CD4-positive, alpha-beta T cell treated with Interleukin-17A for 1 hour (primary cell): ENCODE measurements at places on chromosomes 2 and 18.

- DNase-seq: no peak
Measured at GRCh38 chr18:59842947-59843346, 56.8 kb upstream of the PMAIP1 start.

GRCh38 chr2:239668042-239668441 lies 267.2 kb upstream of the HDAC4 start:
- no peak for DNase-seq

- DNase-seq: no peak
Measured at GRCh38 chr2:105954891-105955290, 210.2 kb downstream of the NCK2 start.

- no peak for DNase-seq
Measured at GRCh38 chr2:188784269-188784762, 189.9 kb upstream of the COL3A1 start.

GRCh38 chr18:36415625-36416024 lies 118.1 kb downstream of the FHOD3 start:
- no peak for DNase-seq

DNA sequence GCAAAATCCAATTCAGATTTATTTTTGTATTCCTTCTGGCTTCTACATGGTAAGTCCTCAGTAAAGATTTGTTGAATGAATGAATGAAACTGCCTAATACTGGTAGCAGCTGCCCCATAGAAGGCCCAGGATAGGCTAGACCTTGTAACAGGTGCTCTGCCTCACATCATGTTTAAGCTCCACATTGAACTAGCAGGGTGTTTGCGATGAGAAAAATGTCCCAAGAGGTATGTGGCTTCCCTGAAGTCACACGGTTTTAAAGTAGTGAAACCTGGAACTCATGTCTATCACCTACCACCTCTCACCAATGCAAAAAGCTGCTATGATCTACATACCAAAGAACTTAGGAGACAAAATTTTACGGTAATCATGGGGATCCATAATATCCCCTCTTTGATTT lies 765 bp upstream of the LHCGR start:
- DNase-seq: no peak

DNA sequence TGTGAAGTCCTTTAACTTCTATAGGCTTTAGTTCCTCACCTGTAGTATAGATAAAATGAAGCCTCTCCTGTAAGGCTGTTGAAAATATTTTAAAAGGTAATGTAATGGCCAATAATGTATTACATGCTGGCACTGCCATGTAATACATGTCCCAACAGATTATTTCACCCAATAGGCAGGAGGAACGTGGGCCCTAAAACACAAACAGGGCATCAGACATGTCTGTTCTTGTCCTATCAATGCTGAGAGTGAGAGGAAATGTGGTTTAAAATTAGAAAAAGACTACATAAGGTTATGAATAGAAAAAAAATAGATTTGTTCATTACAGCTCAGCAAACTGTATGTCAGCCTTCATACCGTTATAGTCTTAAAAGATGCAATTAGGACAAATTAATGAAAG lies 492.7 kb upstream of the DDX18 start:
- no peak for DNase-seq

DNA sequence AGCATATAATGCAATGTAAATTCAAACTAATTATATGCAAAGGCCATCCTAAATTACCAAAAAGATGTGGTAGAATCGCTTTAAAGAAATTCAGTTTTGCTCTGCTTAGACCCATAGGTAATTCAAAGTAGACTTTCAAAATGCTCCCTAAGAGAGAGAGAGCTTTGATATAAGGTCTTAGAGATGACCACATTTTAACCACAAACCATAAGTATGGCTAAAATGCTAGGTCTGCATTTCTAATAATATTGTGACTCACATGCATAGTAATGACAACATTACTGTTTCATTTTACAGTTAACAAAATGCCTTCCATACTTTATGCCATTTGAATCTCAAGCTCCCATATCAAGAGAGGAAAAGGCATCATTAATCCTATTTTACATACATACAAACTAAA lies 144.5 kb downstream of the RAD51AP2 start:
- DNase-seq: no peak

DNA sequence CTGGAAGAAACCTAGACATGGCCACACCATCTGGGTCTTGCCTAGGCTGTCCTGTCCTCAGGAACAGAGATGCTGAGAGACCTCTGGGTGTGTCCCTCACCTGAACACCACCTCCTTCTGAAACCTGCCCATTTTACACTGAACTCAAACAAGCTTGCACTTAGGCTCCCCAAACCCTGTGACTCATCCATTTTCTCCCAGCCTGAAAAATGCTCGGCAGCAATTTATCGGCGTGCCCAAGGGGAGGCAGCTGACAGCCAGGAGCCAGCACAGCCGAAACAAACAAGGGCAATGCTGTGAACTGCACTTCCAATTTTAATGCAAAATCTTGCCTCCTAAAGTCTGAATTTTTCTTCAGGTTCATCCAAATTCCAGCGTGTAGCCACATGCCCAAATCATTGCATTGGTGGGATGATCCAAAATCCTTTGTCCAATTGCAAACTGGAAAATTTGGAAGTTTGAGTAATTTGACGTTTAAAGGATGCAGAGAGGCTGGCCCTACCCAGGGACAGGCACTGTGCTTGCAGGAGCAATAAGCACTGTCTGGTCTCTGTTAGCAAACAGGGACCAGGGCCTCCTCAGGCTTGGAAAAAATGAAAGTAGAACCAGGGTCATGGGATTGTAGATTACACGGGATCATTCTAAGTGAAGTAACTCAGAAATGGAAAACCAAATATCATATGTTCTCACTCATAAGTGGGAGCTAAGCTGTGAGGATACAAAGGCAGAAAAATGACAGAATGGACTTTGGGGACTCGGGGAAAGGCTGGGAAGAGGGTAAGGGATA lies 67.7 kb downstream of the GALNT14 start:
- no peak for DNase-seq

- DNase-seq: no peak
Measured at GRCh38 chr2:145207884-145208283, 688.0 kb upstream of the ZEB2 start.

GRCh38 chr2:25664183-25664964 lies 9.0 kb downstream of the DTNB start:
- peak; percentile 21 for DNase-seq

GRCh38 chr2:109479804-109480203 lies 134.0 kb downstream of the SEPTIN10 start:
- DNase-seq: no peak

DNA sequence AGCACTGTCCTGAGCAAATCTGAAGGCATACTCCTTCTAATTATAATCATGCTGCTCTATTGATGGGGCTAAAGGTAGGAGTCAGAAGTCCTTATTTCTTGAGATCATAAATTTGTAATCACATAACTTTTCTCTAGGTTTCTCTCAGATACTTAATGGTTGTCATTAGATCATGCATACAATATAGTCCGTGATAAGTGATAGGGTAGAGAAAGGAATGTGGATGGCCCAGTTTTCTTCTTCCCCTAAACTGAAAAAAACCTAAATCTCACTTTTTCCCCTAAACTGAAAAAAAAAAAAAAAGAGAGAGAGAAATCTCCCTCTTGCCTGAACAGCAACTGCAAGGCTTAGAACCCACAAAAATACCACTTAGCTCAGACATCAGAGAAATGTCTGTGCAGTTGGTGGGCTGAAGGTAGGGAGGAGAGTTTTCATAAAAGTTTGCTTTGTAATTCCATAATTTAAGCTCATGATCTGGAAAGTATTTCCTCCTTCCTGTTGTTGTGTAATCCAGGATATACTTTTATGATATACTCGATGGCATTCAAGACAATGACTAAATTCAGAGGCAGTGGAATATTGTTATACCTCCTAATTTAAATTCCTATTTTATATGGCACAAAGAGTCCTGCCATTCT lies 79.3 kb upstream of the ITPRID2 start:
- DNase-seq: no peak

DNA sequence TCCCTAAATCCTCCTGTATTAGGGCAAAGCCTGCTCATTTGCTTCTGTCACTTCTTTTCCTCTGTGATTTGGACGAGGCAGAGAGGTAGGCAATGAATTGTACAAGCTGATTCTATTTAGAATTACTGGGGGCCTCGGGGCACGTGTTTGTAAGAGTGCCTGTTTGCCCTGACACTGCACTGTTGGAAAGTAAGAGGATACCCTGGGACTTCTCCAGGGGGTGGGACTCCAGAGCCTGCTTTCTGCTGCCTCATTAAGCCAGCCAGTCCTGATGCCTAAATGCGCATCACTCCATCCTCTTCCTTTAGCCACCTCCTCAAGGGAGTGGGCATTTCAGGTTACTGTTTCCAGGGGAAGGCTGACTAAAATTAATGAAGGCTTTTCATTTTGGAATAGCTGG lies 134.3 kb downstream of the TDRD15 start:
- no peak for DNase-seq

GRCh38 chr2:19900931-19901441 lies 797 bp downstream of the TTC32 start:
- DNase-seq: no peak

GRCh38 chr2:201680743-201681142 lies 17.7 kb downstream of the MPP4 start:
- DNase-seq: peak; percentile 9

DNA sequence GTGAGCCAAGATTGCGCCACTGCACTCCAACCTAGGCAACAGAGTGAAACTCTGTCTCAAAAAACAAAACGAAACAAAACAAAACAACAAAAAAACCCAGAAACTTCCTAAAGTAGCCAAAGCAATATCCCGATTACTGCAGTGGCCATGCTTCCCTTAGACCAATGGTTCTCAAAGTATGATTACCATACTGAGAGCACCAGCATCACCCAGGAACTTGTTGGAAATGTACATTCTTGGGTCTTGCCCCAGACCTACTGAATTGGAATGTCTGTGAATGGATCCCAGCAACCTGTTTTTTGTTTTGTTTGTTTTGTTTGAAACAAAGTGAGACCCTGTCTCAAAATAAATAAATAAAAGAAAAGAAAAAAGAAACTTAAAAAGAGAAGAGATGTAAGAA lies 41.9 kb upstream of the TGIF1 start:
- no peak for DNase-seq

GRCh38 chr18:36786686-36787085 lies 42.1 kb downstream of the TPGS2 start:
- no peak for DNase-seq

DNA sequence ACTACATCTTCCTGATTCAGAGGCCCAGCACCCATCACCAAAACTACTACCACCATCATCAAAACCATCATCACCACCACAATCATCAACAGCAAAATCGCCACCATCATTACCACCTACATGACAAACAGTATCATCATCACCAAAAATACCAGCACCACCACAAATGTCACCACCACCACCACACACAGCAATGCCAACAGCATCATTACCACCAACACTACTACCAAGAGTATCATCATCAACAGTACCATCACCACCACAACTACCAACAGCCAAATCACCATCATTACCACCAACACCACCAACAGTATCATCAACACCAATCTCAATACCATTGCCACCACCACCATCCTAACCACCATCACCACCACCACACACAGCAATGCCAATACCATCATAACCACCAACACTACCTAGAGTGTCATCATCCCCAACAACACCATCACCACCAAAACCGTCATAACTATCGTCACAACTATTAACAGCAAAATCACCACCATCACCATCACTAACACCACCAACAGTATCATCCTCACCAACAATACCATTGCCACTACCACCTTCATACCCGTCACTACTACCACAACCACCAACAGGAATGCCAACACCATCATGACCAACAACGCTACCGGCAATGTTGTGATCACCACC lies 64.6 kb upstream of the TEX51 start:
- DNase-seq: no peak

DNA sequence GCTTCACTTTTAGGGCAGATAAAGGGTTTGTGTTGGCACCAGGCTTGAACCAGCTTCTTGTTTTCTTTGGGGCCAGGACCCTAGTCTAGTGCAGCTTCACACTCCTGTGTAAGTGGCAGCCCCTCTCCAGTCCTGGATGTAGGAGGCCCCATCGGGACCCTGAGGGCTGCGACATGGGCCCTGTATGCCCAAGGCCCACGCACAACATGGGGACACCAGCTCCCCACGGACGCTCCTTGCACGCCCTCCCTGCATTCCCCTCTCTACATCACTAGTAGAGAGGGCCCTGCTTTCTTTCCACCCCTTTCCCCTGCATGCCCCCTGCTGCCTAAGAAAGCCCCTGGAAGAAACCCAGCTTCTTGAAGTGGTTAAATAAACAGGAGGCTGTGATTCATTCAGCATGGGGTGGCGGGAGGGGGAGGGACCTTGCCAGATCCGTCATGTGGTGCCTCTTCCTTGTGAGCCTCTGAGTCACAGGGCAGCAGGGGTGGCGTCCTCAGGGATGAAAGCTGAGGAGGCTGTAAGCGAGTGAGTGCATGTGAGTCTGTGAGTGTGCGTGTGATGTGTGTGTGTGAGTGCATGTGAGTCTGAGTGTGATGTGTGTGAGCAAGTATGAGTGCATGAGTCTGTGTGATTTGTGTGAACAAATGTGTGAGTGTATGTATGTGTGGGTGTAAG lies 42.5 kb downstream of the COPS8 start:
- DNase-seq: no peak

DNA sequence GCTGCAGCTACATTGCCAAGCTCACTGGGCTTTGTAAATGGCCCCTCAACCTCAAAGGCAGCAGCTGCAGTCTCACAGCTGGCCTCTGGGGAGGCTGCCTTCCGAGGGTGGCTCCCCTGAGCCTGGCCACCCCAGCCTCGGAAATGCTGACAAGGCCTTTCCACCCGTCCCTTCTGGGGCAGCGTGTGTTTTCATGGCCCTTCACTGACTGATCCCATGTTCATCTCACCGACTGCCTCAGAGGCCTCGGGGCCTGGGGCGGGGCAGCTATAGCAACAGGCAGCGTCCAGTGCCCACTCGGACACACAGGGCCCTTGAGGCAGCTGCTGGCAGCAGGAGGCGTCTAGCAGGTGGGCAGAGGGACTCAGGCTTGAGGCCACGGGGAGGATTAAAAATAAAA lies 149.7 kb downstream of the GLI2 start:
- DNase-seq: no peak

DNA sequence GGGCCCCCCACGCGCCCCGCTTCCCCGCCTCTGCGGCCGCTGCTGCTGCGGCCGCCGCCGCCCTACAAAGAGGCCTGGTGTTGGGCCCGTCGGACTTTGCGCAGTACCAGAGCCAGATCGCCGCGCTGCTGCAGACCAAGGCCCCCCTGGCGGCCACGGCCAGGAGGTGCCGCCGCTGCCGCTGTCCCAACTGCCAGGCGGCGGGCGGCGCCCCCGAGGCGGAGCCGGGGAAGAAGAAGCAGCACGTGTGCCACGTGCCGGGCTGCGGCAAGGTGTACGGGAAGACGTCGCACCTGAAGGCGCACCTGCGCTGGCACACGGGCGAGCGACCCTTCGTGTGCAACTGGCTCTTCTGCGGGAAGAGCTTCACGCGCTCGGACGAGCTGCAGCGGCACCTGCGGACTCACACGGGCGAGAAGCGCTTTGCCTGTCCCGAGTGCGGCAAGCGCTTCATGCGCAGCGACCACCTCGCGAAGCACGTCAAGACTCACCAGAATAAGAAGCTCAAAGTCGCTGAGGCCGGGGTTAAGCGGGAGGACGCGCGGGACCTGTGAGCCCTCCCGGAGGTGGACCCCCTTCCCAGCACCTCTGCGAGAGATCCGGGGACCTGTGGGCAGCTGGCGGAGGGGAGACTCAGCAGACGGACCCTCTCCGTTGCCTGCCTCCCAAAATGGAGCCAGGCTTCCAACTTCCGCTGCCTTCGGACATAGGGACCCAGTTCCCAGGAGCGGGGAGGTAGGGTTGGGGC lies 1.9 kb downstream of the SP5 start:
- no peak for DNase-seq

- DNase-seq: no peak
Measured at GRCh38 chr18:74790451-74790850, 192.8 kb downstream of the ZNF407 start.

- no peak for DNase-seq
Measured at GRCh38 chr2:217465100-217465499, 537.7 kb downstream of the TNS1 start.

- no peak for DNase-seq
Measured at GRCh38 chr2:108013305-108013704, 27.0 kb downstream of the SLC5A7 start.
